Right renal cortex interstitium (tissue), 3 donors: ENCODE measurements at places on chromosomes 6 and 20.

DNA sequence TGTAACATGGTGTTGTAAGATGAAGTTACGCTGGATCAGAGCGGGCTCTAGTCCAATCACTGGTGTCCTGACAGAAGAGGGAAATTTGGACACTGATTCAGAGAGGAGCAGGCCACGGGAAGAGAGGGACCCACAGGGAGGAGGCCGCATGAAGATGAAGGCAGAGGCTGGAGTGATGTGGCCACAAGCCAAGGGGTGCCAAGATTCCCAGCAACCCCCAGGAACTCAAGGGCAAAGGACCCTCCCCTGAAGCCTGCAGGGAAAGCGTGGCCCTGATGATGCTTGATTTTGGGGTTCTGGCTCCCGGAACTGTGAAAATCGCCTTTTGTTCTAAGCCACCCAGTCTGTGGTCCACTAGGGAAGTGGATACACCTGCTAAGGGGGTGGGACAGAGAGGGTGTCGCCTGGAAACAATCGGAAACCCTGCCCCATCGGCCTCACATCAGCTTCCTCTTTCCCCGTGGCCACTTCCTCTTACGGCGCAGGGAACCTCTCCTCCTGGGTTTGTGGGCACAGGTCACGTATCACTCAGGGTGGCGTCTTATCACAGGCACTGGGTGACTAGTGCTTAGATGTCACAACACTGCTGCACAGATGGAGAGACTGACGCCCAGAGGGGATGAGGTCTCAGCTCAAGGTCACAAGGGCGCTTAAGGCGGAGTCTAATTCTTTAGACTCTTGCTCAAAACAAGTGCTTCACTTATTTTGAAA lies 58.0 kb downstream of the SULF2 start:
- DNase-seq = no peak

DNA sequence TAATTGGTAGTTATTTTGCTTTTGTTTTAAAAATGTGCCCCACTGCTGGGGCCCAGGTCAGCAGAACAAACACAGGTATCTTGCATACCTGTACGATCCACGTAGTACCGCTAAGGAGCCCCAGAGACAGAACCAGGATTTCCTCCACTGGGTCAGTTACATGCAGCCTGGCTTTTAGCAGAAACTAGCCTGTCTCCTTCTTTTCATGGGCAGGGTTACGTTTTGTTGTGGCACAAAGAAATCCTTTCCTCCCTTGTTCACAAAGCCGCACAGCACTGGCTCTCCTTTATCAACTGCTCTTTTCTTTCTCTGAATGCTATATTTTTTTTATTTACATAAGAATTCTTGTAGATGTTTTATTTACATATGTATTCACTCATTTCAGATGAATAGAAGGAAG lies 190.3 kb upstream of the POU3F2 start:
- DNase-seq = no peak

DNA sequence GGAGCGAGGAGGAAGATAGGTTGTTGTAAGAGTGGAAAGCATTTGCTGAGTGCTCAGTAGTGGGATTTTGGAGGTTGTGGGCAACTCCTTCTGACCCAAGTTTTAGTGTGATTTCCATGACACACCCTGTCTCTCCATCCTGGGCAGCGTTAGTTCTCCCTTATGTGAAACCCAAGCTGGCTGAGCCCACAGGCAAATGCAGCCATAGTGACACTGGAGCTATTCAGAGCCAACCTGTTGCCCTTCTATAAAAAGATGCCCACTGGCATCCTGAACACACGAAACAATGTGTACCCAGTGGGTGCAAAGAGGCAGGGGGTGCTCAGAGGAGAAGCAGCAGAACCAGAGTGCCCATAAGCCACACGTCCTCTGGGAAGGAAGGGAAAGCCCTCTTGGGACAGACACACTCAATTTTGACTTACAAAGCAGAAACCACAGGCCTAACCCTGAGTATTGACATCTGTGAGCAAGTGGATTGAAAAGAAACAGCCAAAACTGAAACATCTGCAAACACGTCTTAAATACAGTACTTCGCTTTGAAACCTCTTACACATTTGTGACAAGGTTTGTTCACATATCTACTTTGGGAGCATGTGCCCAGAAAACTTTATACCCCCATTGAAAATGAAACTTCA lies 54.6 kb downstream of the BPIFB1 start:
- no peak for DNase-seq

- DNase-seq = no peak
Observed at GRCh38 chr6:26472549-26473290, 15.0 kb downstream of the BTN2A1 start.

- DNase-seq = no peak
Observed at GRCh38 chr6:50116797-50117542, 67.2 kb upstream of the DEFB112 start.

DNA sequence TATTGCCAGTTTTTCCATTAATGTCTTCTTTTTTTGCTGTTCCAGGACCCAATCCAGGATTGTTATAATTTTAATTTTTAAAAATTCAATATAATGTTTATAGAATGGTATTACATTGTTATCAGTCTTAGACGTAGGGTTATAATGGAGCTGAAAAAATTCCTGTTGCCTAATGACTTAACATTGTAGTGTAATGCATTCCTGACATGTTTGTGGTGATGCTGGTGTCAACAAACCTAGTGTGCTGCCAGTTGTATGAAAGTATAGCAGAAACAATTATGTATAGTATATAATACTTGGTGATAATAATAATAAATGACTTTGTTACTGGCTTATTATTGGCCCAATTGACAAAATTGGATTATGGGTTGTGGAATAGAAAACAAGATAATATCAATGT lies 30.4 kb downstream of the KIZ start:
- DNase-seq = no peak

DNA sequence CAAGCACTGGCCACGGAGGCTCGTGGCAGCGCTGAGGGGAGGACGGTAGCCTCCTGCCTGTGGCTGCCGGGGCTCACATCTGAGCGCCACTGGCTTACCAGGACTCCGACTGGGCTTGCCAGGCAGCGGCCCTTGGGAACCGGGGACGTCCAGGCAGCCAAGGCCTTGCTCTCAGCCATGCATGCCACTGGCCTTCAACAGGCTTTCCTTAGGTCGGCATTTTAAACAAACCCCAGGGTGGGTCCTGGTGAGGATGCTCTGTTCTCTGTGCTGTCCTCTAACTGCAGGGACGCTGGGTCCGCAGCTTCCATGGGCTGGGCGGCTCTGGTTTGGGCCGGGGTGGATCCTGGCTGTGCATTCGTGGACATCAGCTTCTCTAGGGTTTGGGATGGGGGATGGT lies 59.1 kb upstream of the BHLHE23 start:
- no peak for DNase-seq

GRCh38 chr6:40164345-40164755 lies 230.1 kb upstream of the MOCS1 start:
- DNase-seq = no peak

DNA sequence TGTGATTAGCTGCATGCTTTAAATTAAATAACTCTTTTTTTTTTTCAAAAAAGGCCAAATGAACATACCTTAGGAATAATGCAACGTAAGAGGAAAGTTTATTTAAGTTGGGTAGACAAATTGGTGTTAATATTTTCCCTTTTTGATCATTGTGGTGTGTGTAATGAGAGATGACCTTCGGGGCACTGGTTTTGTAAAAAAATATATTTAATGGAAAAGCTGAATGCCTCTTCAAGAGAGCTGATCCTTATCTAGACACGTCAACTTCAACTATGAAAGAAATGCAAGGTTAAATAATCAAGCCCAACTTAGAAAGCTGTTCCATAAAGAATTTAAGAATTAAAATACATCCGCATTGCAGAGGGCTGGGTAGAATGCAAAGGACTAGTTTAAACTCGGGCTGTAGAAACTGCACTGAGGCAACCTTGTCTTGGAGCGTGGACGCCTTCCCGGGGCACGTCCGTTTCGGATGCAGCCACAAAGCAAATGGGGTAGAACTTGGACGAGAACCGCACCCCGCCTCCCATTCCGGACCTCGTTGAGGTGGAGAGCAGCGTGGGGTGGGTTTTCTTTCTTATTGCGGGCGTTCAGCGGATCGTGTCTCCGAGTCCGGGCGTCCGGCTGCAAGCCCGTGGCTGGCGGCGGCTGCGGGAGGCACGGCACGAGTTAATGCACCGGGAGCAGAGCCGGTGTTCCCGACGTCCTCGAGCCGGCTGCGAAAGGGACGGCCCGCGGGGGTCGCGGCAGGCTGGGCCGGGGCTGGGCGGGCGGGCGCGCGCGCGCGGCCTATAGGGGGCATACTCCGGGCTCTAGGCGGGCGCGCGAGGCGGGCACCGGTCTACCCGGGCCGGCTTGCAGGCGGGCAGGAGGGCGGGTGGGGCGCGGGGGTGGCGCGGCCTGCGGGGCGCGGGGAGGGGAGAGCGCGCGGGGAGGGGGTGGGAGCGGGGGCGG lies 1.9 kb downstream of the JARID2 start:
- DNase-seq = no peak

DNA sequence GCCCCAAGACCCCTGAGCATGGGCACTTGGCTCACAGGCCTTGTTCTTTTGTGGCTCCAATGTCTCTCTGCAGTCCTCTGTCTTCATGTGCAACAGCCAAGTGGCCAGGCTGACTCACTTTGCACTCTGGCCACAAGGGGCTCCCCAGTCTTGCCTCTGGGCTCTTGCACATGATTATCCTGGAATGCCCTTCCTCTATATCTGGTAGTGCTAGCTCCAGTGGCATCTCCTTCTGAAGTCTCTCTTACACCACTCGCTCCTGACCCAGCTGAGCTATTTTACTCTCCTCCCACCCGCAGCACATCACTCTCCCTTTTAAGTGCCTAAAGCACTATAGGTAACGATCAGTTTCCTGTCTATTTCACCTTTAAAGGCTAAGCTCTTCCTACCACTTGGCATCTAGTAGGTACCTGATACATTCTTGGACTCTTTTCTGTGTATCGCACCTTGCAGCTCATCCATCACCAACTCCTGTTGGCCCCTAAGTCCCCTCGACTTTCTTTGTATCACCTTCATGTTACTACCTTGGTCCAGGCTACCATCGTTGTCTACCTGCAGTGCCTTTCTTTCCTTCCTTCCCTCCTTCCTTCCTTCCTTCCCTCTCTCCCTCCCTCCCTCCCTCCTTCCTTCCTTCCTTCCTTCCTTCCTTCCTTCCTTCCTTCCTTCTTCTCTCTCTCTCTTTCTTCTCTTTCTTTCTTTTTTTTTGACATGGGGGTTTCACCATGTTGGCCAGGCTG lies 211.9 kb upstream of the RNF24 start:
- DNase-seq = no peak

DNA sequence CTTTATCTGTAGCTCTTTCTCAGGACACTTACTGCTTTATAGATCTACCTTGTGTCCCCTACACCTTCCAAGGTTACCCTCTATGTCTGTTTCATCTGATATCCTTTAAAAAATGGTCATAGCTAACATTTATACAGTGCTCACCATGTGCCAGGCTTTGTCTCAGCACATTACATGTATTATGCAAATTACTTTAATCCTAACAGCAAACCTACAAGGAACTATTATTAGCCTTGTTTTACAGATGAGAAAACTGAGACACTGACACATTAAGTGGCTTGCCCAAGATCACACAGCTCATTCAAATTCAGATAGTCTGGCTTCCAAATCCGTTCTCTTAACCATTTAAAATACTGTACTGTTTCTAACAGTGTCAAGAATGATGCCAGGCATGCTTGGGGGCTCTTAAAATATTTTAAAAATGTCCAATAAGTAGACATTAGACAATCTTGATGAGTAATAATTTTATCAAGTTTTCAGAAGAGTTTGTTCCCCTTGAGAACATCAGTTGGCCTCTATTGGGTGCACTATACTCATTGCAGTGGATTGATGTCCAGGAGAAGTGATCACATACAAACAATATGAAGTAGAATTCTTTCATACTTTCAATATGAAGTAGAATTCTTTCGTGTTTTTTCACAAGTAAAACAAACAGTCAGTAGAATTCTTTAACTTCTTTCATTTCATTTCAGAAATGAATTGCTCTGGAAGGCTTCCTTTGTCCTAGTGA lies 69.6 kb downstream of the DNAH8 start:
- no peak for DNase-seq

GRCh38 chr6:123352279-123352678 lies 284.5 kb downstream of the TRDN start:
- no peak for DNase-seq
